ENCODE measurements at places on chromosomes 3 and 15.

GRCh38 chr3:16534640-16535262 is 21.3 kb upstream of the RFTN1 start:
- DNase-seq, result no peak

DNA sequence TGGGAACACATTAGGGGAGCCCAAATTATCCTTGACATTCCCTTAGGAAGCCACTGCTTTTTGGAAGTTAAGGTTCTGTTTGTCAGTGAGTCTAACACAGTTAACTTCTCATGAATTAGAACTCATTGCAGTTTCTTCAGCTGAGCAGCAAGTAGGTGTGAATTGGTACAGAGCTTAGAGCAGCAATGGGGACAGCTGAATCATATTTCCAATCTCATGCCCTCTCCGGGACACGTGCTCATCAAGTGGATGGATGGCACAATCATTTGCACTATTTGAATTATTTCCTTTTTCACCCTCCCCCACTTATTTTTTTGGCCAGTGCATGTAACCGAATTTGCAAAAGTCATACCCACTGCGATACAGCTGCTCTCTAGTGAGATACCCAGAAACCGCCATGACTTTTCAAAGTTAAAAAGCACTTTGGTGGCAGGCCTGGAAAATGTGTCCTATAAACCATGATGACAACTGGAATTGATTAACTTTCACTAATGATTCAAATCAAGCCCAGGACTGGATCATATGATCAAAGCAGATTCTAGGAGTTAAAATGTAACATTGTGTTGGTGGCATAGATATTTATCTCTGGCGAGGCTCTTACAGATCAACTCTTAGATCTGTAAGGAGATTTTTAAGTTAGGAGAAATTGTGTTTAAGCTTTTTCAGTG is 76.4 kb downstream of the EBLN2 start:
- no peak for DNase-seq

DNA sequence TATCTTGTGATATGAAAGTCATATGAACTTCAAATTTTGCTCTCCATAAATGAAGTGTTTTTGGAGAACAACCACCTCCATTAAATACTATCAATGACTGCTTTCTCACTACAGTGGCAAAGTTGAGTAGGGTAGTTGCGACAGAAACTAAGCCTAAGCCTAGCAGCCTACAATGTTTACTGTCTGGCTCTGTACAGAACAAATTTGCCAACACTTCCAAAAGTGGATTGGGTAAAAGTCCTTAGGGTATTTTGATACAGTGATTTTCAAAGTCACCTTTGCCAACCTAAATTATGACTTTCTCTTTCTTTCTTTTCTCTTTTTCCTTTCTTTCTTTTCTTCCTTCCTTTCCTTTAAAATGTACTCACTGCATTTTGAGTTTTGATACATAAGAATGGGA is 142.6 kb downstream of the PLCL2 start:
- DNase-seq, result no peak

GRCh38 chr15:80887148-80887547 is 102.5 kb downstream of the MESD start:
- no peak for DNase-seq

DNA sequence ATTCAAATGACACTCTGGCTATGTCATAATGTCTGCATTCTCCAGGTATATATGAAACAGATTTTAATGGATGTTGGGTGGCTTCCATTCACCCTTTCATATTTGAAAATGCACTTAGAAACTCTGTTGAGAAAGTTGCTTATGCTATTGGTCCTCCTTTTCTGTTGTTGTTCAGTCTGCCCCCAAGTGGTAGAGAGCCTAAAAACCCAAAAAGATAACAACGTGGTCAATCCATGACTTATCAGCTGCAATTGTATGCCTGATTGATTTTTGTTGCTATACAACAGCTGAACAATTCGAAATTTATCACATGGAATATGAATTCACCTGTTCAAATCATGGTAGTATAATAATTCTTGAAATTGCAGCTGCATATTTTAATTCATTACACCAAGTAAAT is 279.8 kb downstream of the ROBO2 start:
- DNase-seq, result no peak

- no peak for DNase-seq
Measured at GRCh38 chr15:67311731-67312130, 57.1 kb downstream of the IQCH start.

GRCh38 chr15:68644083-68644904 is 65.5 kb downstream of the CORO2B start:
- DNase-seq, result no peak

DNA sequence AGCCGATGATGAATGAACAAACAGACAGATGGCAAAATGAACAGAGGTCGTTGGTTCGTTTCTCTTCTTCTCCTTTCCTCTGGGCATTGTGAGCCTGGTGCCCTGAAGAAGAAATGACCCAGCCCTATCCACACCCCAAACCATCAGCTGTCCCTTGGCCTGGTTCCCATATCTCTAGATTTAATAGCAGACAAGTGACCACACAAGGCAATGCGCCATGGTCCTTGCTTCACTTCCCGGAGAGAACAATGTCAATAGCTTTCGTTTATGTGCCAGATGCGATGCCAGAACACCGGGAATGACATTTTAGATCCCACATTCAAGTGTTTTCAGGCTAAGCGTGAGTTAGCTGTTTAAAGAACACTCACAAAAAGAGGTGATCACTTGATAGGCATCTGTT is 17.7 kb downstream of the POC1A start:
- DNase-seq, result no peak

DNA sequence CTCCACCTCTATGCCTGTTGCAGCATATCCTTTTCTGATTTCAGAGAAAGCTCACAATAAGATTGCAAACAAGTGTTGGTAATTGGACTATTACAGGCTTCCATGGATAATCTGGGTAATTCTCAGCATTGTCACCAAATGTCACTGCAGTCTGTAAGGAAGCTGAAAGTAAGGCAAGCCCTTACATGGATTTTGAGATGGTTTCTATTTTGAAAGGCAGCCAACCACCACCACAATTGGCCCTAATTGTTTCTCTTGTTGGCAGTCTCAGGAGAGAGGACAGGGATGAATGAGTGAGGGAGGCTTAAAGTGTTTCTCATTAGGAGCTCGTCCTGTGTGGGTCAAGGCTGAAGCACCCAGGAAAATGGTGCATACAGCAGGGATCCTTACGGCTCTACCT is 879.9 kb downstream of the TUSC7 start:
- no peak for DNase-seq

DNA sequence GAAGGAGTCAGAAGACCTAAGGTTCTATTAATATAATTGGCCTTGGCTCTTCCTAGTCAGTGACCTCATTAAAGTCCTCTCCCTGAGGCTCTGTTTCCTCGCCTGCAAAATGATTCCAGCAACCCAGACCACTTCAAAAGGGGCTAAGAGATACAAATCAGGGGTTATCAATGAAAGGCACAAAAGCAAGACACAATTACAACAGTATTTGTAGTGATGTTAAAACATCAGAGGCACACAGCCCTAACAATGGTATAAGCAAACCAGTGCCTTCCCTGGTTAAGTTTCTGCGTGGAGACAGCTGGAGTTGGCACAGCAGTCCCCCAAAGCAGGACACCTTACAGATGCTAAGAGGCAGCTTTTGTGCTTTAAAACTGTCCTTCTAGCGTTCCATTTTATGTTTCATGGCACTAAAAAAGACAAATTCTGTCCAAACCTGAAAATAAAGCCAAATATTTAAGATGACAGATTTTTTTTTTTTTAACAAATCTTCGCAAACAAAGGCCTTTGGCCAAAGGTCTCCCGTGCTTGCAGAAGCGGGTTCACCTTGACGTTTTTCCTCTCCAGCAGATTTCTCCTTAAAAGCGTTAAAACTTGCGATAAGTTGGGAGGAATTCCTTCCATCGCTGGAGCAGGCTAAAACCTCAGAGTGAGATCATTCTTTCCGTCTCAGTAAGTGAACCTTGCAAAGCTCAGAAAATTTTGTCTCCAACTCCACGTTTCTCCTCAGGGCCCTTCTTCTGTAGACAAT is 999 bp downstream of the ZNF280D start:
- no peak for DNase-seq

- DNase-seq, result no peak
Measured at GRCh38 chr3:148758303-148758884, 60.7 kb downstream of the AGTR1 start.

DNA sequence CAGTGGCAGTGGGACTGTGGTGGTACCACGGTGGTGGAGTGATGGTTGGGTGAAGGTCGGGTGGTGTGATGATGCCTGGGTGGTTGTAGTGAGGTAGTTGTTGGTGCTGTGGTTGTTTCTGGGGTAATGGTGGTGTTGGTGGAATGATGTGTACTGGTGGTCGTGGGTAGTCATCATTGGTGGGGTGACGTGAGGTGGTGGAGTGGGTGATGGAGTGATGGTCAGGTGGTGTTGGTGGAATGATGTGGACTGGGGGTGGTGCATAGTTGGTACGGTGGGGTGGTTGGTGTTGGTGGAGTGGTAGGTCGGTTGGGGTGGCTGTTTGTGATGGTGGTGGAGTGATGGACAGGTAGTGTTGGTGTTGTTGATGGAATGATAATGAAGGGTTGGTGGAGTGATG is 87.1 kb downstream of the PDCD6IP start:
- DNase-seq, result no peak

DNA sequence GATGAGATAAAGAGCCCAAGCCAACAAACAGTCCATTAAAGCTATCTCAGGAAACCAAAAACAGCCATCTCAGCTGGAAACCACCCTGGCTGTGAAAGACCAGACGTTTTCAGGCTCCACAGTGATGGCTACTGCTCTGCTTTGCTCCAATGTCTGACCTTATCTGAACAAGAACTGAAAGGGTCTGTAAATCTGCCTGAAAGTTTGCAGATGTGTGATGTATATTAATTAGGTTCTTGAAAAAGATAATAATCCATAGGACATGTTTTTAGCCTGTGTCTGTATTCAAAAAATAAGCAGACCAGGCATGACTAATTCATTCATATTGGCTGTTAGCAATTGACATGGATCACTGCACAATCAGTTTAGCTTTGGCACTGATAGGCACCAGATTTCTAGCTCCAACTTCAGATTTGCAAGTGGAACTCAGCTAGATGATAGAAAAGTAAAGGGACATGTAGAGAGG is 611.4 kb upstream of the NAALADL2 start:
- no peak for DNase-seq

DNA sequence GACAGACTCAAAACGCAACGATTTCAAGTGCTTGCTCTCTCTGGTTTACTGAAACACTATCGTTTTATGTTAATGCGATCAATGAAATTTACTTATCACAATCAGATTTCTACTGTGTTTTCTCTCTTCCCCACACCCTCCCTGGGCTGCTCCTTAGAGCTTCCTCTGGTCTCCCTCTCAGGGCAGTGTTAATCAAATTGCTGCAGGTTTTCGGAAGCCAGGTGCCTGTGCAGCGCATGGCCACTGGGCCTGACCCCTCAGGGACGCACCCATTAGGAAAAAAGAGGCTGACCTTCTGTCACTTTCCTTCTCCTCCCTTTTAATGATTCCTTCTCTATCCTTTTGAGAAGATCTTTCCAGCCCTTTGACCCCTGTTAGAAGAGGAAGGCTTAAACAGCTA is 134.5 kb upstream of the ONECUT1 start:
- DNase-seq, result no peak

DNA sequence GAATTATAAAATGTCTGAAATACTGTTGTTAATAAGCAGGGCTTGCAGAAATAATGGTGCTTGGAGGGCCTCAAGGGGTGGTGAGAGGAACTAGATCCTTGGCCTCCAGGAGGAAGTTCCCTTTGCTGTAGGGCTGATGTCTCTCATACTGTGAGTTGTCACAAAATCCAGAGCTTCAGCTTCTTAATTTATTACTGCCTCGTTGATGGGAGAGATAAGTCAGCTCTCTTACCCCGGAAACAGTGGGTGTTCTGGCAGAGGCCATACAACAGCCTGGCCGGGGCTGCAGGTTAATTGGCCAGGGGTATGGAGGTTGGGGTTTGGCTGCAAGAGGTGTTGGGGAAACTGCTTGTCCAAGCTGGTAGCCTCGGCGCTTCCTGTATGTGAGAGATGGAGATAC is 15.5 kb downstream of the MAPKAPK3 start:
- no peak for DNase-seq

DNA sequence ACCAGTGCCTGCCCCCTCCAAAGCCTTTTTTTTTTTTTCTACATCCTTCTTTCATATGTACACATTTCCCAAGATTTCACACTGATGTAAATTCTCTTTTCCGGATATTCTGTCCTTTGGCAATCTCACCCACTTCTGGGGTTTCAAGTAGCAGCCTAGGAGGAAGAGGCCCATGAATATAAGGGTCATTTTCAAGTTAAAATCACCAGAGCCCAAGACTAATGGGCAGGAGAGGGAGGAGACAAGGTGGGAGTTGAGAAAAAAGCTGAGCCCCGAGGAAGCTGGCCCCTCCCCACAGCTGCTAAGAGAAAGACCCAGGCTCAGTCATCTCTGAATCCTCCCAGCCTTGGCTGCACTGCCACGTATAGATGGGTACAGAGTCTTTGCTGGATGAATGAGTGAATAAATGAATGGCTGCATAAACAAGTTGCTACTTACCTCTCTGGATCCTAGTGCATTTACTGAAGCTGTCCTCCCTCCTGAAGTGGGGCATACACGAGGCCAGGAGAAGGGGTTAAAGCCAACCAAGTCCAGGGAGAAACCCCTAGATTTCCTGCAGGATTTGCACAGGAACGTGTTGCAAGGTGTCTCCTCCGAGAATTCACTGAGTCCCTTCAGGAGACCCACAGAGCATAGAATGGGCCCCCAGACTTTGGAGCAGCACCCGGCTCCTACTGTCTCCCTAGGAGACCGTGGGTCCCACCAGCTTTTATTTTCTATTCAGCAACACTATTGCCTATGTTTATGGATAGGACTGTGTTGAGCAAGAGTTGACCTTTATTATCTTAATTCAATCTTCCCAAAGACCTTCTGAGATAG is 100.8 kb upstream of the LIPC start:
- DNase-seq, result no peak

GRCh38 chr3:184031187-184031792 is at the start of gene HTR3D:
Gene HTR3D, plus strand, starts transcription at chr3:184031742. Its CDS starts 0 bp downstream, at chr3:184031742.
- no peak for DNase-seq

DNA sequence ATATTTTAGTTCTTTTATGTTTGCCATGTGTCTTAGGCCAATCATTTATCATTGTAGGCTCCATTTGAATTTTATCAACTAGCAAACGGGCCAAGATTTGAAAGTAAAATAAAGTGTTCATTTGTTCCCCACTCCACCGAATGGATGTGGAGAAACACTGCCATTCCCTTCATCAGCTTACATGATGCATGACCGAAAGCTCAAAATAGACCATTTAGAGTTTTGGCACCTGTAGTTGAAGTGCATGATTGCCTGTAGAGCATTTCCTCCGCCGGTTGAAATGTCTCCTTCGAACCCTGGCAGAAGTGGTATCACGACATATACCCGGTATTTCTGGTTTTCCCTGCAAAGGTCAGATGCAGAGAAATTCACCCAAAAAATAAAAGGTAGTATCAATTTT is 165.6 kb downstream of the PLD1 start:
- DNase-seq, result no peak

DNA sequence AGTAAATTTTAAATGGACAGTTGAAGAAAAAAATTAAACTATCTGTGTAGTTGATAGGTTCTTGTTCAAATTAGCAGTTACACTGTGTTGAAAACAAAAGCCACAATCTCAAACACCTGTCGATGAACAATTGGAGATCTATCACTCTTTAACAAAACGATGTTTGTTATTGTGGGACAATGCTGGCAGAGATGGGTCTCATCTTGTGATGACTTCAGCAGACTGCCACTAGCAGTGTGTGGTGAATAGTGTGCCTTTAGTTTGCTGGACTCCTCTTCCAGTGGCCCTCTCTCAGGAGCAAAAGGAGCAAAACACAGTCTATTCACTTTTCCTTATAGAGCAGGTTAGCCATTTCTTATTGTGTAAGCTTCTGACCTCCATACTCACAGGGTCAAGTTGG is 14.7 kb upstream of the TRIM59 start:
- DNase-seq, result no peak

Data from stimulated activated CD8-positive, alpha-beta memory T cell treated with anti-CD3 and anti-CD28 coated beads, Interleukin-12 subunit alpha, Interleukin-12 subunit beta, amount 100 ng/mL, for 1 hour (primary cell).